ENCODE measurements at places on chromosomes 7 and 10.

- DNase-seq: peak; percentile 15
Observed at GRCh38 chr10:113585949-113586348, 33.1 kb downstream of the HABP2 start.

DNA sequence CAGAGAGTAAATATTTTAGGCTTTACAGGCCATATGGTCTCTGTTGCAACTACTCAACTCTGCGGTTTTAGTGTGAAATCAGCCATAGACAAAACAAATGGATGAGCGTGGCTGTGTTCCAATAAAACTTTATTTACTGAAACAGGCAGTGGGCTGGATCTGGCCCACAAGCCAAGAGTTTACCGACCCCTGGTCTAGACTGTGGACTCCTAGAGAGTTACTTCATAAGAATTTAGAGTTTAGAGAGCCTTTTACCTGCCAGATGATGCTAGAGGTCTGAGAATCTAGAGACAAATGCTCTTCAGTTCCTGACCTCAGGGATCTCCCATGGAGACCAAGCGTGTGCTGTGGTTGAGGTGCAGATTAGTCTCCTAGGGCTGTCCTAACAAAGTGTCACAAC, 174.8 kb downstream of the PTEN start:
- peak; percentile 22 for DNase-seq

GRCh38 chr7:134546955-134547354, 2.0 kb upstream of the AKR1B15 start:
- peak; percentile 20 for DNase-seq

GRCh38 chr7:29044554-29044953, 86.4 kb upstream of the TRIL start:
- DNase-seq: no peak

DNA sequence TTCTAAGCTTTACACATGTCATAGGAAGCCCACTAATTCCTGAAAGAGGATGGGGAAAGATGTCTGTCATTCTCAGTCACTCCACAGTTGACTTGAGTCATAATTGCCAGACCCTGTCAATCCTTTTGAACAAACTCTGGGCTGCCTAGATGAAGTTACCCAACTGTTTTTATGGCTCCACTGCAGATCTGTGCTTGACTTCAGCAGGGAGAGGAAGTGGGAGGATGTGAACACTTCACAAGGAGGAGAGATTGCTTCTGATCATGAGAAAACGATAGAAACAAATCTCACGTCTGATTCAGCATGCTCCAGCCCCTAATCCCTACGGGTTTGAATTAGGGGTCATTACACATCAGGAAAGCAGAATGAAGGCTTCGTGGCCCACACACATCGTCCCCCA, 596.6 kb upstream of the CELF2 start:
- no peak for DNase-seq
